ENCODE measurements at places on chromosomes 12 and 14.

DNA sequence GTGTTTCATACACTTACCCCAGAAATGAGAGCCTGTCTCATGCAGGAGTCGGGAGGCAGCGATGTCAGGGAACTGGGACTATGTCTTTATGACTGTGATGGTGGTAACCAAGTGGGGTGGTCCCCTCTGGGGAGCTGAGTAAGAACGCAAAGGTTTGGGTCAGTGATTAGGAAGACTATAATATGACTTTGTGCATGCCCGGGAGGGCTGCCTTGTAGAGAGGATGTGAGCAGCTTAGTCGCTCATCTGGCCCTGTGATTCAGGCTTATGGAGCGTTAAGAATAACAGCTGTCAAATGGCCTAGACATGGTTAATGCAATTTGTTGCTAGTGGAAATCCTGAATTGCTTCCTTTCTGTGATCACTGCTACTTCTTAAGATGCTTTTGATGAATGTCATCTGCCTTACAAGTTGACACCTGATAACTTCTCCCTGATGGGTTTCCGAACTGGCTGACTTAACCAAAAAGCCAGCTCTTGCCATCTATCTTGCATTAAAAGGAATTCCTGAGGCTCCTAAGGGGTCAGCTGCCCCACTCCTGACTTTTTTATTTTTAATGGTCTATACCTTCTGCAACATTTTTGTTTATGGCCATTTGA is 35.4 kb upstream of the AACS start:
- no peak for DNase-seq

- DNase-seq: peak; percentile 77
Observed at GRCh38 chr12:53006810-53007309, 604 bp downstream of the EIF4B start.

GRCh38 chr14:69299286-69300035 is 39.5 kb downstream of the GALNT16 start:
- no peak for DNase-seq

DNA sequence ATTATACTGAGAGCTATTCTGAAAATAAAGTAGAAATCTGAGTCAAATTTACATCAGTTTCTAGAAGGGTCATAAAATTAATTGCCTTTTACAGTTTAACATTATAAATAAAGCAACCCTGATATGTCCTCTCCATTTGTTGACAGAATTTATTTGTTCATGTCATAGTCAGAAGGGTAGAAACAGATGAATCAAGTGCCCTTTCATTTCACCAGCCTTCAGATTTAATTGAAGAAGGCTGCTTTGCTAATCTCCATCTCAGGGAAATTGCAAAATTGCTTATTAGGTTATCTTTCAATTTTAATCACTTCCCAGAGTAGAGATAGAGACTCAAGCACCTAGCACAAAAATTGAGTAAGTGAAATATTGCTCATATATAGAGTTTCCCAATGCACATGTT is 76.8 kb downstream of the ATXN7L3B start:
- DNase-seq: no peak

DNA sequence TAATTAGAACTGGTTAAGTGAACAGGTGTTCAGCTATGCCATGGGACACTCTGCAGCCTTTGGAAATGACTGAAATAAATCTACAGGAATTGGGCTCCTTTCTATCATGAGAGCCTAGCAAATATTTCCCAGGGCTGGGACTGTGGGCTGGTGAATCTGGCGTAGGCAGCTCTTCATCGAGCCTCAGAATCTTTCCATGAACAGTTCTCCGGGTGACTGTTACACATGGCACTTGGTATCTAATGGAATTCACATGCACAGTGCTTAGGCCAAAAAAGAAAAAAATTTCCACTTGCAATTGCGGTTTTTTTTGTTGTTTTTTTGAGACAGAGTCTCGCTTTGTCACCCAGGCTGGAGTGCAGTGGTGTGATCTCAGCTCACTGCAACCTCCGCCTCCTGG is 32.1 kb downstream of the PRKAB1 start:
- no peak for DNase-seq

DNA sequence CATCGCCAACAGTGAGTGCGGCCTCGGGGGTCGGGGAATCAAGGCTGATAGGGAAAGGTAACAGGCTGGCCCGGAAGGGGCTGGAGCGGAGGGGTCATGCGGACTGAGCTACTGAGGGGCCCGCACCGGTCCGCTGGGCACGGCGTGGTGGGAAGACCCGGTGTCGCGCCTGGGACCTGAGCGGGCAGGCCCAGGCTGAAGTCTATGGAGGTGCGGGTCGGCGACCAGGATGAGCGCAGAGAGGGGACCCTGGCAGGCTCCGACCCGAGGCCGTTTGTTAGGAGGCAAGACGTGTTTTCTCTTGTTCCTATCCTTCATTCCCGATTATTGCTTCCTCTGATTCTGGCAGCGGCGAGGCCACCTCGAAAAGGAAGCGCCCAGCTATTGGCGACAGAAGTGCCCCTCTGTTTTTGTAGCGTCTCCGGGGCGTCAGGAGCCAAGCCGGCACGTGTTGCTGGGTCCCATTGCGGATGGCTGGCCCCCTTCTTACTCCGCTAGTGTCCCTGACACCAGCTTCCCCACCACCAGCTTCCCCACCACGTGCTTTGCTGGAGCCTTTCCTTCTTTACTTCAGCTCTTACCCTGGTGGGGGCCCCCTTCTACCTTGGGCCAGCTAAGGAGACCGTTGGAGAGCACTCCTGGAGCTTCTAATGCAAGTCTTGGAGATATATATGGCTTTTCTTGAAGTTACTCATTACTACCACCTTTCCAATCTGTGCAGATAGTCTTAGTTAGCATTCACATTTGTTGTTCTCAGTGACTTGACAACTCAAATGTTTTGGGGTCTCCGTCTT is 653 bp downstream of the PA2G4 start:
- DNase-seq: no peak

All from NCI-H510A (cell line).